ENCODE measurements at places on chromosomes 16 and 17.

DNA sequence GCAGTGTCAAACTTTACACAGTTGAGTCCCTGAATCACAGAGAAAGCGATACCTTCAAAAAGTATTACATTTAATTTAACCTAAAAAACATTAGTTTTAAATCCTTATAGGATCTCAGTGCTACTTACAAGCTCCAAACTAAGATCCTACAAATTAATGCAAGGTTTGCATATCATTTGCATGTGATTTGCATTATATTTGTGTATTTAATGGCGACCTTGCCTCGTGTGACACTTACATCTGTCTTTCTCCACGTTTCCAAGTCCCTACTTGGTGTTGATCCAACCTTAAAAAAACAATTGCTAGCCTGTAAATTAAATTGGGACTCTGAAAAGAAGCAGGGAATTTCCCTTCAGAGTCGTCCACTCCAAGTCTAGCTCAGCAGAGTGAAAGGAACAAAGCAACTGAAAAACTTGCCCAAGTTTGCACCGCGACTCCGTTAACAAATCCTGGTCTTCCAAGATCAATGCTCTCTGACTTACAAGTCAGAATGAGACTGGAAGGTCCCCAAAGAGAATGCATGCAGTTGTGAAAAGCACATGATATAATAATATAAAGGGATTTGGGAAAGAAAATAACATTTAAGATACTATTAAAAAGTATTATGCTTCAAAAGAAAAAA, 739 bp upstream of the FAM117A start:
- no peak for DNase-seq

- DNase-seq: no peak
Observed at GRCh38 chr16:56764835-56765234, 34.9 kb downstream of the NUP93 start.

DNA sequence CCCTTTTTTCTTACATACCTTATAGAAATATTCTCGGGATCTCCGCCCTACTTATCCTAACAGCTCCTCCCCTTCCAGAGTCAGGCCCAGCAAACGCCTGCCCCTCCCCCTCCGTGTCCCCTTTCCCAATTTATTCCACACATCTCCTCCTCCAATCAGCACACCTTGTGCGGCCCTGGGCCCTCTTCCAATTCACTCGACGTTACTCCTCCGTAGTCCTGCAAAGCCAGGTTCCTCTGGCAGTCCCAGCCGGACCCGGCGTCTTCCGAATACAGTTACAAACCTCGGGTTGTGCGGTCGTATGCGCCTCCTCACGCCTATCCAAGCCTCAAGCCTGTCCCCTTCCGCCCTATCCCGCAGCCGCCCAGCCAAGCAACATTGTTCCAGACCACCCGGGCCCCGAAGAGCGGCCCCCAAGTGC, 677 bp downstream of the CBX1 start:
- DNase-seq: no peak

DNA sequence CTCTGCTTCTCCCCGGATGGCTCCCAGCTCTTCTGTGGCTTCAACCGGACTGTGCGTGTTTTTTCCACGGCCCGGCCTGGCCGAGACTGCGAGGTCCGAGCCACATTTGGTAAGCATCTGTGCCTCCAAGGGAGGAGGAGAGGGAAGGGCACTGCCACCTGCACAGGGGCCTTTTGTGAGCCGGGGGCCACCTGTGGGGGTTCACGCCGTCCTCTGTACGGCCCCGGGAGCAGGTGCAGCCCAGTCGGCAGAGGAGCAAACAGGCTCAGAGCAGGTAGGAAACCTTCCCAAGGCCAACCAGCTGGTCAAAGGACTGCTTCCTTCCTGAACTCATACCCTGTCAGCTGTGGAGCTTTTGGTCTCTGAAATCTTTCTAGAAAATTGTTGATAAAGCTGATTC, 3.3 kb upstream of the EFNB3 start:
- DNase-seq: no peak

GRCh38 chr16:69563605-69564580, 1.9 kb upstream of the NFAT5 start:
- no peak for DNase-seq

GRCh38 chr16:85258166-85258565, 145.9 kb upstream of the CIBAR2 start:
- DNase-seq: no peak

- peak; percentile 61 for DNase-seq
Observed at GRCh38 chr17:41496803-41497484, 7.2 kb upstream of the KRT36 start.

- no peak for DNase-seq
Observed at GRCh38 chr16:64392456-64392855, 729.4 kb downstream of the CDH11 start.

DNA sequence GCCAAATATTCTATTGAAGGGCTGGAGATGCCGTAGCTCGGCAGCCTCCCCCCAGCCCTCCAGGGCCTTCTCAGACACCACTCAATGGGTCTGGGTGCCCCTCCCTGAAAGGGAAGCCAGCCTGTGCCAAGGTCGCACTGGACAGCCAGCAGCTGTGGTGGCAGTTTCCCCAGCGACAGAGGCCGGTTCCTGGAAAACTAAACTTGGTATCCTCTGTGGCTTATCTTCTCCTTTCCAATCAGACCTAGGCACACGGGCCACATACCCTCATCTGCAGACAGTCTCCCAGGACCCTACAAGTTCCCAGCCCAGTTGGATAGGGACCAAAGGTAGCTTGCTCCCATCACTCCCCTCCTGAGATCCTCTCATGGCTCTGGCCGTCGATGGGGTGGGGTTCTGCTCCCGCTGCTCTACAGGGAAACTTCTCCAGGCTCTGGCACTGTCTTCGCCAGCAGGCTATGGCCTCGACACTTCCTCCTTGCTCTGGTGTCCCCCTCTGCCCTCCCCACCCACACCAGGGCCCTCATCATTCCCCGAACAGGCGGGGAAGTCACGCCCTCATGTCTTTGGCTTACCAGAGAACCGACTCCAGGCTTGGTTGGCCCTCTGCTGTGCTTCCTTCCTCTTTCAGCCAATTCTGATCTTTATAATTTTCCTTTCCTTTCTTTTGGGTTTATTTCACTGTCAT, 18.3 kb upstream of the IL21R start:
- DNase-seq: no peak

DNA sequence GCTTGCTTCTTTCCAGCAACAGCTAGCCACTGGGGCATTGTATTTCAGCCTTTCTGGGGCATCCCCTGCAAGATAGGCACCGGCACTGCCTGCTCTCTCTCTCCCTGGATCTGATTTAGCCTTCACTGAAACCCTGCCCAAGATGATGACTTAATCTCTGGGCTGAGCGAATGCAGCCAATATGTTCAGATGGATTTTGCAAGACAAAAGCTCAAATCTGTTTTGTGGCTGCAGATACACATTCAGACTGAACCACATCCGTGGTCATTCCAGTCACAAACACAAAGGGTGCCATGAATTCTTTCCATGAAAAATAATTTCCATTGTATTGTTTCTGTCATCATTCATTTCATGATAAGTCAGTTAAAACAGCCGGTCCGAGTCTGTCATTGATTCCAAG, 24.2 kb downstream of the SOST start:
- no peak for DNase-seq

GRCh38 chr16:61823326-61823725, 212.9 kb downstream of the CDH8 start:
- DNase-seq: no peak

DNA sequence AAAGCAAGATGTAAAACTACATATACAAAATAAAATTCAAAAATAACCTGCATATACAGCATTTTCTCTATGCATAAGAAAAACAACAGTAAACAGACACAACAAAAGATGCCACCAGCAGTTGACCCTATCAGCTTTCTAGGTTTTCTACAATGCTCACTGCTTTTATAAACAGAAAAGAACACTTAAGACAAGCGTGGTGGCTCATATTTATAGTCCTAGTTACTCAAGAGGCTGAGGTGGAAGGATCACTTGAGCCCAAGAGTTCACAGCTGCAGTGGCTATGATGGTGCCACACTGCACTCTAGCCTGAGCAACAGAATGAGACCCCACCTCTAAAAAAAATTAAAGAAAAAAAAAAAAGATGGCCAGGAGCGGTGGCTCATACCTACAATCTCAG, 46.5 kb upstream of the ATP2A3 start:
- DNase-seq: no peak

GRCh38 chr16:27394516-27394915, 7.5 kb upstream of the IL21R start:
- no peak for DNase-seq

DNA sequence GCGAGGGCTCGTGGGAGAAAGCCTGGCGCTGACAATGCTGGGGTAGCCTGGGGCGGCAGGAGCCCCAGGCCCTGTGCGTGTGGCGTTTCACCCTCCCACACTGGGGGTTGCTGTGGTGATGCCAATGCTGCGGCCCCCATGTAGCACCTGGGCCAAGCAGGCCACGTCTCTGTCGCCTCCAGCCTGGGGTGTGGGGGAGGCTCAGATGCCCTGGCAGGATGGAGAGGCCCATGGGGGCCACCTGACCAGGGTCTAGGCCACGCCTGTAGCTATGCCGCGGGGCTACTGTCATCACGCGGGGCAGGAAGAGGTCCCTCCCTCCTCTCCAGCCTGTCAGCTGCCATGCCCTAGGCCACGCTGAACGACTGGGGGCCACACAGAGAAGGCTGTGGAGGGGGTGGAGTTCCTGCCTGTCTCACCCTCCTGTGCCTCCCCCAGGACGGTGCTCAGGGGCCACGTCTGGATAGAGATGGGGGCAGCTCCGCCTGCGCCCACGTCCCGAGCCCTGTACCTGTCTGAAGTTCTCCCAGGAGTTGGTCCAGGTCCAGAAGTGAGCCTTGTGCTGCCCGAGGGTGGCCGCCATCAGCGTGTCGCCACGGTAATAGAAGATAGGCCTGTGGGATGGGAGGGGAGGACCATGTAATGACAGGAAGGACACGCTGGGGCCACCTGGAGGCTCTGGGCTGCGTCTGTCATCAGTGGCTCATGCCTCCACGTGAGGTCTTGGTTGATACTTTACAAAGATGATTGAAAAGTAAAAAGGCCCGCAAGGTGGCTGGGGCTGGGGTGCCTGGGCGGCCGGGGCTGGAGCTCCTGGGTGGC, 12.7 kb upstream of the APRT start:
- no peak for DNase-seq

GRCh38 chr17:45784741-45785479, 790 bp downstream of the CRHR1 start:
- no peak for DNase-seq

- DNase-seq: no peak
Observed at GRCh38 chr17:32496395-32497073, 9.7 kb downstream of the CDK5R1 start.

- DNase-seq: no peak
Observed at GRCh38 chr16:67399218-67399733, 6.0 kb upstream of the TPPP3 start.

- DNase-seq: no peak
Observed at GRCh38 chr17:66073384-66073783, 118.5 kb downstream of the CEP112 start.

DNA sequence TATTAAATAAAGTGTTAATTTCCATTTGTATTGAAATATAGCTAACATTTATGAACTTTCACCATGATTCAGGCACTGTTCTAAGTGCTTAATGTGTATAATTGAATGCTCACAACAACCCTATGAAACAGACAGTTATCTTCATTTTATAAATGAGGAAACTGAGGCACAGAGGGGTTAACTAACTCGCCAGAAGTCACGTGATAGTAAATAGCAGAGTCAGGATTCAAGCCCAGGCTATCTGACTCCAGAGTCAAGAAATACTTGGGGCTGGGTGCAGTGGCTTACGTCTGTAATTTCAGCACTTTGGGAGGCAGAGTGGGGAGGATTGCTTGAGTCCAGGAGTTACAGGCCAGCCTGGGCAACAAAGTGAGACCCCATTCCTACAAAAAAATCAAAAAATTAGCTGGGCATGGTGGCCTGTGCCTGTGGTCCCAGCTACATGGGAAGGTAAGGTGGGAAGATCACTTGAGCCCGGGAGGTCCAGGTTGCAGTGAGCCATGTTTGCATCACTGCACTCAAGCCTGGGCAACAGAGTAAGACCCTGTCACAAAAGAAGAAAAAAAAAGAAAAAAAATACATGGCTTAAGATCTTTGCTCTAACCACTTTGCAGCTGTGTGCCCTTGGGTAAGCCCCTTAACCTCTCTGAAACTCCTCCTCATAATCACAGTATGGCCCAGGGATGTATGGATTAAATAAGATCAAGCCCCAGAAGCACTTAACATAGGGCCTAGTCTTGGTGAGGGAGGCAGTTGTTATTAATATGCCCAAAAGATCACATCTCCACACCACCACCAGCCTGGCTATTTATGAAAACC, 29.0 kb downstream of the WSB1 start:
- no peak for DNase-seq

DNA sequence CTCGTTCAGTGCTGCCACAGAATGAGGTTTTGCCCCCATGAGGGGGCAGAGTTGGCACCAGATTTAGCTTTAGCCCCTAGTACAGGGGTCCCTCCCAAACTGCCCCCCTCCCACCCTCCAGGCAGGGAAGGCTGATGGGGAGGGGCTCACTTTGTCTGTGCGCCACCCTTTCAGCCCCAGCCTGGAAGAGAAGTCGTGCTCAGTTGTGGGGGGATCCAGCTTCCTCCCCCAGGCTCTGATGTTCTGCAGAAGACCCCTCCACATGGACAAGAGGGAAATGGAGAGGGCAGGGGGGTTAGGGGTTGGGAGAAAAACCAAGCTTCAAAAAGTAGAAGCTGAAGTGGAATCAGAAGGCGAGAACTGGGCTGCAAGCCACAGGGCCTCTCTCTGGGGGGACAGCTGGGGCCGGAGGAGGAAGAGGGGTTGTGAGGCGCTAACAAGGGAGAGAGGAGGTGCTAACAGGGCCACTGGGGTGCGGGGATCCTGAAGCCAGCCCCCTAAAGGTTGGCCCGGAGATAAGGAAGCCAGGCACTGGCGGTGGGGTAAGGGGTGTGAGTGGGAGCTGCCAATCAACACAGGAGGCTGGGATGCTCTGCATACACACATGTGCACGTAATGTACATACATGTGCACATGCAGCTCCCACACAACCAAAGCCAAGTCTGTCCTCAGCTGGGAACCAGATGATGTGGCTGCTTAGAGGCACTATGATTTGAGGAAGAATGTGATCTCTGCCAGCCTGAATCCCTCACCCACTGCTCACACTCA, 7.0 kb upstream of the TMEM92 start:
- no peak for DNase-seq

GRCh38 chr16:51237861-51238378, 86.8 kb upstream of the SALL1 start:
- no peak for DNase-seq

DNA sequence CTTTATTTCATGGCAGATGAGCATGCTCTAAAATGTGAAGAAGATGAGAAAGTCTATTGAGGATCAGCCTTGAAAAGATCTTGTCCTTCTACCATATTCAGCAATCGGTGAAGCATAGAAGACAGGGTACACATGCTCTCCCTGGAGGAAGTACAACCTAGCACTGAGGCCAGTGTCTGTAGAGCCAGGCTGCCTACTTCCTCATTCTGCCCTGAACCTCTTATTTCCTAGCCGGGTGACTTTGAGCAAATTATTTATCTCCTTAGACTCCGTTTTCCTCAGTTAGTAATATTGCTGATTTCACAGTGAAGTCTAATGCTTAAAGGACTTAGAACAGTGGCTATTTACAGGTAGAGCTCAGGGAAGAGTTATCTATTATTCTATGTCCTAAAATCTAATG, 58.4 kb downstream of the TMEM100 start:
- no peak for DNase-seq

- no peak for DNase-seq
Observed at GRCh38 chr16:21613361-21613760, 14.0 kb downstream of the METTL9 start.

GRCh38 chr17:77049440-77049839, 91.3 kb upstream of the SEC14L1 start:
- no peak for DNase-seq

Measured in pulmonary artery endothelial cell (primary cell).